Heart left ventricle (tissue), 16 donors: ENCODE measurements at places on chromosomes 2 and 18. TPM values are rescaled to one million over a fixed set of nuclear protein-coding genes. Genes with fewer than 3 reads are reported as not detected.

The ANKRD30BL gene
- total RNA-seq, result not detected

The HOXD12 gene
- total RNA-seq, result not detected

The SERPINE2 gene
- total RNA-seq, result 59.3 TPM

The PLGLB2 gene
- 1.6 TPM for total RNA-seq

The ZSWIM2 gene
- total RNA-seq, result not detected

The CMPK2 gene
- 8.0 TPM for total RNA-seq

The LYPD6 gene
- total RNA-seq, result 0.48 TPM

The WNT6 gene
- 0.38 TPM for total RNA-seq

The LBX2 gene
- total RNA-seq, result 0.81 TPM

The CD302 gene
- total RNA-seq, result 10.5 TPM

The ASPRV1 gene
- total RNA-seq, result 0.67 TPM

GRCh38 chr2:8138923-8139667 lies 542.8 kb upstream of the ID2 start:
- H3K4me3 ChIP-seq, result no peak overlapping the region
- no peaks in the 10 kb centered on the region for H3K4me1 ChIP-seq
- no peaks in the 10 kb centered on the region for H3K27me3 ChIP-seq
- peak overlapping the region; percentile 52 for H3K27ac ChIP-seq
- H3K36me3 ChIP-seq, result no peaks in the 10 kb centered on the region
- peak; percentile 51 for DNase-seq

DNA sequence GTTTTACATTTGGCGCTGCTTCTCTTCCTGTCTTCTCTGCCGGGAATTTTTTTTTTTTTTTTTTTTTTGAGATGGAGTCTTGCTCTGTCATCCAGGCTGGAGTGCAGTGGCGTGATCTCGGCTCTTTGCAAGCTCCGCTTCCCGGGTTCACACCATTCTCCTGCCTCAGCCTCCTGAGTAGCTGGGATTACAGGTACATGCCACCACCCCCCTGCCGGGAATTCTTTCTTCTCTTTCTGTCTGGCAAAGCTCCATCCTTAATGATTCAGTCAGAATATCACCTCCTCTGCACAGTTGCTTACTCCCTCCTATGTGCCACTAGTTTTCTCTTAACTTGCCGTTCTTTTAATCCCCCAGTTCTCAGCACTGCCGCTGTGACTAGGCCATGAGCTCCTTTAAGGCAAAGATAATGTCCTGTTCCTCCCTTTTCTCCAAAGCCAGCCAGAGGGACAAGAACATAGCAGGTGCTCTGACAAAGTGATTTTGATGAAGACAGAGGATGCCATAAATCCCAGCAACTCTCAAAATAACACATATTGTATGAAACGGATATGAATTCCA lies 112.1 kb upstream of the LRATD1 start:
- H3K4me1 ChIP-seq, result no peaks in the 10 kb centered on the region
- no peaks in the 10 kb centered on the region for H3K36me3 ChIP-seq
- no peak overlapping the region for H3K27ac ChIP-seq
- H3K4me3 ChIP-seq, result no peak overlapping the region
- DNase-seq, result no peak

DNA sequence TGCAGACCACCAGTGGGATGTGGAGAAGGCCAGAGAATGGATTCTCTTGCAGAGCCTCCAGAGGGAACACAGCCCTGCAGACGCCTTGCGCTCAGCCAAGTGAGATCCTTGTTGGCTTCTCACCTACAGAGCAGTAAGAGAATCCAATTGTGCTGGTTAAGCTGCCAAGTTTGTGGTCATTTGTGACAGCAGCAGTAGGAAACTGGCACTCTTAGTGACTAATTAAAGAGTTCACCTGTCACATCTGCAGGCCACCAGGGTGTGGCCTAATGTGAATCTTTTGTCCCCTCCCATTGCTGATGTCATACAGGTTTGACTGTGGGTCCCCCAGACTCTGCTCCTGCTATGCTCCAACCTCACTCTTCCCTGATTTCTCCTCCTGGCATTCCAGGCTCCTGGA lies 235.9 kb downstream of the TFCP2L1 start:
- no peak overlapping the region for H3K27ac ChIP-seq
- no peaks in the 10 kb centered on the region for H3K4me1 ChIP-seq
- H3K4me3 ChIP-seq, result no peak overlapping the region
- H3K36me3 ChIP-seq, result no peaks in the 10 kb centered on the region

GRCh38 chr18:9547782-9548181 lies 66.6 kb downstream of the PPP4R1 start:
- H3K27me3 ChIP-seq, result no peaks in the 10 kb centered on the region
- H3K4me1 ChIP-seq, result no peaks in the 10 kb centered on the region
- no peak overlapping the region for H3K4me3 ChIP-seq
- H3K36me3 ChIP-seq, result peaks cover 78% of the 10 kb centered on the region

DNA sequence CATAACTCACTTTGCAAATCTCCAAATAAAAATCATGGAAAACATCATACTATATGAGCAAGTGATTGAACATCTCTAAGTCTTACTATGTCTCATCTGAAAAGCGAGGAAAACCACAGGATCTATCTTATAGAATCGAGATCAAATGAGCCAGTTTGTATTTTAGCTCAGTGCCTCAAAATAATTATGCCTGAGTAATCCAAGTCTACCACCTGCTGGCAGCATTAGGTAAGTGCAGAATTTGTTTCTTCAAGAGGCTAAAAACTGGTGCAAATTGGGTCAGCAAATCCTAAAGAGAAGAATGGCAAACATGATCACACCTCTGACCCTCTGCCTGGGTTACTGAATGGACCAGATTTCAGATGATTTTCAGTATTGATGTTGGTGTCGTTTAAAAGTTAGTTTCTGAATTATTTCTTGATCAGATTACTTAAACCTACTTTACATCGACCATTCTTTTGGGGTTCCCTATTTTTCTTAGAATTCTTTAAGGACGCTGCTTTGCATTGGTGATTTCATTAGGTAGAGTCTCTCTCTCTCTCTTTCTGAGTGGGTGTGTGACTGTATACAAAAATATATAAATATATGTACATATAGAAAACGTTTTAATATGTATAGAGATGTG lies 12.7 kb upstream of the FHOD3 start:
- H3K4me3 ChIP-seq, result no peak overlapping the region
- no peaks in the 10 kb centered on the region for H3K27me3 ChIP-seq
- H3K36me3 ChIP-seq, result no peaks in the 10 kb centered on the region
- DNase-seq, result no peak
- H3K4me1 ChIP-seq, result no peaks in the 10 kb centered on the region
- H3K27ac ChIP-seq, result no peak overlapping the region

DNA sequence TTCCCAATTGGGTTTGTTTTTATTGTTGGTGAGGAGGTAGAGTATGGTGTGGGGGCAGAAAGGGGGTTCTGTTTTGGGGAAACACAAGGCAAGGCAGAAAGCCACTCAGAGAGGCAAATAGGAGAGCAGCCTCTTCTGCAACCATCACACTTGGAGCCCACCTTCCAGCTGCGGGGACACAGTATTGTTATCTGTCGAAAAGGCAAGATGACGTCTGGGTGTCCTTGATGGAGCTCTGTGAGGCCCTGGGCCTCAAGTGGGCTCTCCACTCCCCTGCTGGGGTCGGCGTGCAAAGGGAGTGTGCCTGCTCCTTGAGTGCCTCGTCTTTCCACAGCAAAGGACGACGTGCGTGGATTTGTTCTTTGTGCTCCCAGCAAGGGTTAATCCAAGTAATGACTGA lies 227.6 kb downstream of the ANAPC1 start:
- H3K4me3 ChIP-seq, result no peak overlapping the region
- H3K27ac ChIP-seq, result no peak overlapping the region
- H3K27me3 ChIP-seq, result no peaks in the 10 kb centered on the region
- no peak for DNase-seq
- H3K36me3 ChIP-seq, result no peaks in the 10 kb centered on the region

GRCh38 chr2:13545320-13545719 lies 828.6 kb downstream of the TRIB2 start:
- H3K4me3 ChIP-seq, result no peak overlapping the region
- no peak for DNase-seq
- no peaks in the 10 kb centered on the region for H3K4me1 ChIP-seq
- no peaks in the 10 kb centered on the region for H3K27me3 ChIP-seq
- no peak overlapping the region for H3K27ac ChIP-seq

- no peak overlapping the region for H3K27ac ChIP-seq
- H3K4me3 ChIP-seq, result no peak overlapping the region
- no peaks in the 10 kb centered on the region for H3K27me3 ChIP-seq
- DNase-seq, result no peak
- no peaks in the 10 kb centered on the region for H3K36me3 ChIP-seq
Measured at GRCh38 chr2:39506215-39506614, 69.1 kb upstream of the MAP4K3 start.

DNA sequence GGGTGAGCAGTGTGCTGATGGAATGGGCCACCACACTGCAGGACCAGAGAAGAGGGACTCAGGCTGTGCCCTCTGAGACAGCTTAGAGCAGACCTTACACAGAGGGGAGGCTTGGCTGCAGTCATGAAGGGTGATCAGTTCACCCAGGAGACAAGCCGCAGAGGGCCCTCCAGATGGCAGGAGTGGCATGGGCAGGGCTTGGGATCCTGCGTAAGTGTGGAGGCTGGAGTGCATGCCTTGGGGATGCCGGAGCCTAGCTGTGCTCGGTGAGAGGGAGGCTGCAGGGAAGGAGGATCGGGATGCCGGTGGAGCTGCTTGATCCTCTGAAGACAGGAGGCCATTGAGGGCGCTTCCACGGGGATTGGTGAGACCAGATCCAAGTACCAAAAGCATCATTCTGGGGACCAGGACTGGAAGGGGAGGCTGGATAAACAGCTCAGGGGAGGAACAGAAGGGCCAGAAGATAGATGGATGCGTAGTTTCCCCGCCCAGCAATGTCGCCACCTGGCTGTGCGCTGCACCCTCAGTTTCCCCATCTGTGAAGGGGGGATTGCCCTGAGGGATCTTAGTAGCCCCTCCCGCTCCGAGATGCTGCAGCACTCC lies 163.4 kb downstream of the INHBB start:
- H3K4me3 ChIP-seq, result no peak overlapping the region
- H3K4me1 ChIP-seq, result no peaks in the 10 kb centered on the region
- no peaks in the 10 kb centered on the region for H3K36me3 ChIP-seq
- no peak for DNase-seq

- no peaks in the 10 kb centered on the region for H3K36me3 ChIP-seq
- H3K4me1 ChIP-seq, result peaks cover 11% of the 10 kb centered on the region
- no peak overlapping the region for H3K27ac ChIP-seq
- no peak overlapping the region for H3K4me3 ChIP-seq
- DNase-seq, result no peak
- no peaks in the 10 kb centered on the region for H3K27me3 ChIP-seq
Measured at GRCh38 chr2:39851651-39852110, 72.6 kb upstream of the THUMPD2 start.

GRCh38 chr18:25445430-25445829 lies 93.5 kb upstream of the ZNF521 start:
- H3K27ac ChIP-seq, result no peak overlapping the region
- no peak overlapping the region for H3K4me3 ChIP-seq
- no peaks in the 10 kb centered on the region for H3K27me3 ChIP-seq
- H3K36me3 ChIP-seq, result no peaks in the 10 kb centered on the region
- no peaks in the 10 kb centered on the region for H3K4me1 ChIP-seq

GRCh38 chr2:19488009-19488691 lies 129.7 kb upstream of the OSR1 start:
- H3K4me3 ChIP-seq, result no peak overlapping the region
- H3K27me3 ChIP-seq, result no peaks in the 10 kb centered on the region
- H3K4me1 ChIP-seq, result no peaks in the 10 kb centered on the region

- no peak for DNase-seq
- H3K36me3 ChIP-seq, result no peaks in the 10 kb centered on the region
- no peaks in the 10 kb centered on the region for H3K4me1 ChIP-seq
- no peak overlapping the region for H3K4me3 ChIP-seq
- no peak overlapping the region for H3K27ac ChIP-seq
Measured at GRCh38 chr2:219918944-219919343, 291.5 kb downstream of the SLC4A3 start.

- H3K4me3 ChIP-seq, result no peak overlapping the region
- H3K27ac ChIP-seq, result no peak overlapping the region
- no peaks in the 10 kb centered on the region for H3K36me3 ChIP-seq
- H3K4me1 ChIP-seq, result peaks cover 3% of the 10 kb centered on the region
Measured at GRCh38 chr2:12273111-12273510, 443.6 kb upstream of the TRIB2 start.

DNA sequence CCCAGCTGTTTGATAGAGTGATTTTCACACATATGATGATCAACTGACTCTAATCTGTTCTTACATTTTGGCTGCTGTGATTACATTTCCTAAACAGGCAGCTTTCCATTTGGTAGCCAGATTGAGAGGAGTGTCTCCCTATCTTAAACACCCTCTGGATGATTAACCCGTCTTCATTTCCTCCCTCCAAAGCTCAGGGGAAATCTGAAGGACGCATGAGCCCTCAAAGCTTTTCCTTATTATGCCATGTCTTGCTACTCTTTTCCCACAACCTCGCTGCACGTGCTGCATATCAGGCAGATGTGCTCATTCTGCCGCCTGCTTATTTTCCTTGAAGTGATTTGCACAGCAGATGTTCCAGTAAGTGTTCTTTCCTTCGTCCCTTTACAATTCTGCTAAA lies 837.4 kb downstream of the LRRTM4 start:
- no peak for DNase-seq
- no peak overlapping the region for H3K4me3 ChIP-seq
- no peaks in the 10 kb centered on the region for H3K36me3 ChIP-seq
- H3K4me1 ChIP-seq, result no peaks in the 10 kb centered on the region

GRCh38 chr2:22756276-22757043 lies 628.5 kb upstream of the KLHL29 start:
- H3K4me1 ChIP-seq, result no peaks in the 10 kb centered on the region
- no peaks in the 10 kb centered on the region for H3K27me3 ChIP-seq
- no peak for DNase-seq
- H3K27ac ChIP-seq, result no peak overlapping the region
- no peaks in the 10 kb centered on the region for H3K36me3 ChIP-seq

DNA sequence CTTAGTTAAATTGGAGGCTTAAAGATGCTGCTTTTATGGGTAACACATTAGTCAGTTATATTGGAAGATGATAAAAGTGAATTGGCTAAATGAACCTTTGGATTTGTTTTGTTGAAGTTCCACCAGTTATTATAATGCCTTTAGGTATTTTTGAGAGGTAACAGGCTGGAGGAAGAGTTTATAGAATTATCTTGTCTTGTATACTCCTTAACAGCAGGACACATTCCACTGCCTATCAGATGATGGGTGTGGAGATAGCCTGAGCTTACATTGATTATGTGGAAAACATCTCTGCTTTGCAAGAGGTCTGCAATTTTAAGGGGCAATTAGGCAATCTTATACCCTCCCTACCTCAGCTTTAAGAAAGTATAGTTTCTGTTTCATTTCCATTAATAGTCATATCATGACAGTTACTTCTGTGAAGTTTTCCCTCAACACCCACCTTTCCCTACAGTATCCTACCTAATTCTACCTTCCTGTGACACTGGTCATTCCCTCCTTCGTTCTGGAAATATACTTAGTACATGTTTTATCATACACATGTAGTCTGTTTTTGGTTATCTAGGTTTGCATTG lies 403.7 kb upstream of the SPRED2 start:
- H3K4me3 ChIP-seq, result no peak overlapping the region
- no peak overlapping the region for H3K27ac ChIP-seq
- H3K4me1 ChIP-seq, result no peaks in the 10 kb centered on the region

DNA sequence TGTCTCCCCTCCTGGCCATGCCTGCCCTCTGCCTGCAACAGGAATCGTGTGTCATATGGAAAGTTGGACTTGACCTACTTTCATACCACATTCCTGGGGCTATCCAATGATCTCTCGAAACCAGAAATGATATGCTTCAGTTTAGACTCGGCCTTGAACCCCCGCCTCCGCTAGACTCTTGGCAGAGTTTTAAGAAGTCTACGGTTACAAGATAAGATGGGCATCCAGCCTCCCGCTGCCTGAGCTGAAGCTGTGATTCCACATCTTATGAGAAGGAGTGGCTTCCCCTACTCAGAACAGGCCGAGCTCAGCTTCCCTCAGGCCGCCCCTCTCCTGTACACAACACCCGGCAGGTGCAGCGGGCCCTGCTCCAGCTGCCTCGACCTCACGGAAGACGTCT lies 73.9 kb downstream of the MTCL1 start:
- H3K27ac ChIP-seq, result no peak overlapping the region
- no peak overlapping the region for H3K4me3 ChIP-seq
- DNase-seq, result no peak
- no peaks in the 10 kb centered on the region for H3K36me3 ChIP-seq
- no peaks in the 10 kb centered on the region for H3K4me1 ChIP-seq
- no peaks in the 10 kb centered on the region for H3K27me3 ChIP-seq
